Activated T-cell treated with anti-CD3 and anti-CD28 coated beads for 48 hours (primary cell): ENCODE measurements at places on chromosomes 16 and 17.

DNA sequence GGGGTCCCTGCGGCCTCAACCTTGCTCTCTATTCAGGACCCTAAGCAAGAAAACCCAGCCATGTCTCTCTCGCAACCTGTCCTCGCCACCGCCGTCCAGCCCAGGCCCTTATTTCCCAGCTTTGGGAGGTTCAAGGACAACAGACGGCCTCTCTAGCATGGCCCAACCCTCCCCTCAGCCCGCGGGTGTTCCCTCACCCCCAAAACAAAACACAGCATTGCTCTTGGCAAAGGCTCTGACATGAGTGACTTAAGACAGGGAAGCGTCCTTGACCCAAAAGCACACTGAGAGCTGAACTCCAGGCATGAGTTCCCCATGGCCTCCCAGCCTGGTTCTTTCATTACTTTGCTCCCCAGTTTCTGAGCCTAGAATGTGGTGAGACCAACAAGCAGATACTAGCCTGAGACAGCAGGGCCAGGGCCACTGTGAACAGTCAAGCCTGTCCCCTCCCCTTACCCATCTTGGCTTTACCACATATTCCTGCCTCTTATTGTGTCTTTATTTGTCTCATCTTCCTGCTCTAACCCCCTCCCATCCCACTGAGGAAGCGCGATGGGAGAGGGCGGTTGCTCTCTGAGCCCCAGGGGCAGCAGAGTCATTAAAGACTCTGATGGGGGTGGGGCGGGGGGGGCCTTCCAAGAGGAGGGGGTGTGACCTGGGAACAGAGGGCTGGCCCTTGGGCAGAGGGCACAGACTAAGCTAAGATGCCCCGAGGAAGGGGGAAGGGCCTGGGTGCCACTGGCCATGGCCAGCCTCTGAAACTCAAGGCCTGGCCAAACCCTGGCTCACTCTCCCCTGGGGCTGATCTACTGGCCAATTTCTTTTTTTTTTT, 11.8 kb downstream of the SREBF1 start:
- DNase-seq: no peak

DNA sequence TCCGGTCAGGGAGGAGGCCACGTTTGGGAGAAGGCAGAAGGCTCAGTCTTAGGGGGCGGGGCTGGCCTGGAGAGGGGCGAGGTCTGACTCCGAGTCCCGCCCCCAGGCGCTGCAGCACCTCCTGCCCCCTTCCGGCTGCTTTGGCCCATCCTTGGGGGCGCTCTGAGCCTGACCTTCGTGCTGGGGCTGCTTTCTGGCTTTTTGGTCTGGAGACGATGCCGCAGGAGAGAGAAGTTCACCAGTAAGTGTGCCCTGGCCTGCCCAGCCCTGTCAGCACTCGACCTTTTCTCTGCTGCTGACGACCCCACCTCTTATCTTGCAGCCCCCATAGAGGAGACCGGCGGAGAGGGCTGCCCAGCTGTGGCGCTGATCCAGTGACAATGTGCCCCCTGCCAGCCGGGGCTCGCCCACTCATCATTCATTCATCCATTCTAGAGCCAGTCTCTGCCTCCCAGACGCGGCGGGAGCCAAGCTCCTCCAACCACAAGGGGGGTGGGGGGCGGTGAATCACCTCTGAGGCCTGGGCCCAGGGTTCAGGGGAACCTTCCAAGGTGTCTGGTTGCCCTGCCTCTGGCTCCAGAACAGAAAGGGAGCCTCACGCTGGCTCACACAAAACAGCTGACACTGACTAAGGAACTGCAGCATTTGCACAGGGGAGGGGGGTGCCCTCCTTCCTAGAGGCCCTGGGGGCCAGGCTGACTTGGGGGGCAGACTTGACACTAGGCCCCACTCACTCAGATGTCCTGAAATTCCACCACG, 1.5 kb downstream of the TNFRSF12A start:
- DNase-seq: peak; percentile 88

DNA sequence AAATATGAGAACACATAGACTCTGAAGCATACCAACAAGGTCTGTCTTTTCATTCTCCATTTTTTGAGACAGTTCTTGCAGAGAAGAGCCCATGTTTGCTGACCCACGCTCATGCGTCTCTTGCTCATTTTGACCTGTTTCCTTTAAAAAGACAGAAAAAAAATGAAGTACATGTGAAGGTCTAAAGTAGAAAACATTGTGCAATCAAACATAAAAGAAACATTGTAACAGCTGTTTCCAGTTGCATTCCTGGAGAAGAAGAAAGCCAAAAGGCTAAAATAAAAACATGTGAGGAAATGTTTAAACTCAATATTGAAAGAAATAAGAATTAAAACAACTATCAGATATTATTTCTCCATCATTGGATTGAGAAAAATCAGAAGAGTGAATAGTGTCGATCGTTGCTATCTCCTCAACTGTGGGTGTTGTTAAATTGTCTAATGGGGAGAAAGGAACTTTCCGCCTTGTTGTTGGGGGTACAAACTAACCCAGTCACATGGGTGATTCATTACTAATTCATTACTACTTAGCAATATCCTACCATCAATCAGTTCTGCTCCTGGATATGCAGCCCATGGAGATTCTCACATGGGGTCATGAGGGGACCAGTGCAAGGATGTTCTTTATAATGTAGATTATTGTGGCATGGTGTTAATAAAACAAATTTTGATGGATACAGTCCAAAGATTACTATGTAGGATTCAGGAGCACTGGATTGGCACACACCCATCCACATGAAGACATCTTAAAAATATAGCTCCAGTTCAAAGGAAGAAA, 9.5 kb downstream of the ABCA9 start:
- DNase-seq: no peak

GRCh38 chr16:29154676-29155121, 169.8 kb downstream of the LAT start:
- no peak for DNase-seq

DNA sequence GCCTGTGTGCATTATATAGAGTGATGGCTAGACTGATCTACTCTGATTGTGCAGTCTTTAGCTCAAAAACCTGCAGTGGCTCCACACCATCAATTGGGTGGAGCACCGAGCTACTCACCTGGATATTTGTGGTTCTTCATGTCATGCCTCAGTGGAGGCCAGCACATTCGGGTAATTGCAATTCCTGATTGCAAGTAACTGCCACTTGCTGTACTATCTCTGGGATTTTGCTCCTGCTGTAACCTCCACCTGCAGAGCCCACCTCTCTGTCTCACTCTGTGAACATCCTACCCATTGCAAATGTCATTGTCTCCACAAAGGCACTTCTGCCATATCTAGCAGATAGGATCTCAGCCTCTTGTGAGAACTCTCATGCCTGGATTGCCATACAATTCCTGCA, 1.7 kb upstream of the CCL1 start:
- DNase-seq: no peak

DNA sequence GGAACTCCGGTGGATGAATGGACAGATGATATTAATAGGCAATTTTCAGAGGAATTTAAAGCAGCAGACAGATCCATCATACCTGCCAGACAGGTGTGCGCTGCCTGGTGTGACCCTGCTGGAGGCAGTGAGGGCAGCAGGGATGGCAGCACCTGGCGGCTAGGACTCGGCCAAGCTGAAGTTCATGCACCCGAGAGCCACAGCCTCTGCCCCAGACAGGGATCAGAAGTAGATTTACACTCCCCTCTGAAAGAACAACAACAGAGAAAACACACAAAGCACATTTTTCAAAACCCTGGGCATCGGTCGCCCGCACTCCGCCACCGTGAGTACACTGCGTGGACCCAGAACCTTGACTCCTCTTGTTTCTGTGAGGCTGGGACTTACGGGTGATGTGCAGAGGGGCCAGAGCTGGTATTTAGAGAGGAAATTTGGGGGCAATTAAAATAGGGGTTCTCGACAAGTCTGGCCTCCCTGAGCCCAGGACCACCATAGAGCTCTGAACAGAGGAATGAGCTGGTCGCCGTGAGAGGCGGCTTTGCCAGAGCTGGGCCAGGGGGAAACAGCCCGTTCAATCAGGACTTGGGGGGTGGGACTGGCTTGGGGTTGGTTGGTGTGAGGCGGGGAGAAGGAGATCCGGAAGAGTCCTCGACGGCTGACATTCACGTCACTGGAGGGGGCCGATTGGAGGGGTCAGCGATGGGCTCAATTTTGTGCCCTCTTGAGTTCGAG, 101.0 kb downstream of the METRNL start:
- DNase-seq: no peak

GRCh38 chr17:52025236-52025635, 133.3 kb downstream of the CA10 start:
- DNase-seq: no peak

DNA sequence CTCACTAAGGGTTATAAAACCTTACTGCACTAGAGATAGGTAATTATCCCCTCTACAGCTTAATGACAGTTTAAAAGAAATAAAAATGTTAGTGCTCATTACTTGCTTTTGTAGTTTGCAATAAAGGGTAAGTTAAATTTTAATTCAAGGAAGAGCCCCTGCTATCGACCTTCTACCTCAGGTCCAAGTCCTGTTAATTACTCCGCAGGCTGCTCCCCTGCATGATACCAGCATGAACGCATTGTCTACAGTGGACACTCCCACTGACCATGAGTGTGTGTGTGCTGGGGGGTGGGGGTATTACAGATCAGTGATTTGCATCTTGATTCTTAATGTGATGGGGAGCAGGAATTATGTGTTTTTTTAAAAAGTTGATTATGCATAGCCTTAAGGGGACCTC, 103.1 kb downstream of the AATF start:
- no peak for DNase-seq

DNA sequence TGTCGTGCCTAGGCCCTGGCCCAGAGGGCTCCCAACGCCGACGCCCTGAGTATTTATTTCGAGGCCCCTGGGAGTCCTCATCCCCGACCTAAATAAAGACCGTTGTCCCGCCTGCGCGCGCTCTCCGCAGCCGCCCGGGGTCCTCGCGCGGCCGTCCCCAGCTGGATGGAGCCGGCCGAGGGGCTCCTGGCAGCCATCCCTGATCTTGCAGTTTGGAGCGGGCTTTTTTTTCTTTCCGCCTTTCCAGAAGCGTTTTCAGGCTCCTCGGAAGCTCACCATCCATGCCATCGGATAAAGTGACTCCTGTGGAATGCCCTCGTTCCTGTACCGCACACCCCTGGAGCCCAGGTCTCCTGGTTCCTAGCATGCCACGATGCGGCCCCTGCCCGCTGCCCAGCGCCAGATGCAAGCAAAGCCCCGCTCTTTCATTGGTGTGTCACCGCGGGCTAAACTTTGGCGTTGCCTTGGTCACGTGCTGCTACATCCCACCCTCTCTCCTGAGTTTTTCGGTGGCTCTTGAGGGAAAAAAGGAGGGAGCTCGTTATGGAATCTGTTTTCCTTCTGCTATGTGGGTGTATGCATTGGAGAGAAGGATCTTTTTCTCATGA, 716 bp downstream of the TMEM94 start:
- DNase-seq: peak; percentile 12

DNA sequence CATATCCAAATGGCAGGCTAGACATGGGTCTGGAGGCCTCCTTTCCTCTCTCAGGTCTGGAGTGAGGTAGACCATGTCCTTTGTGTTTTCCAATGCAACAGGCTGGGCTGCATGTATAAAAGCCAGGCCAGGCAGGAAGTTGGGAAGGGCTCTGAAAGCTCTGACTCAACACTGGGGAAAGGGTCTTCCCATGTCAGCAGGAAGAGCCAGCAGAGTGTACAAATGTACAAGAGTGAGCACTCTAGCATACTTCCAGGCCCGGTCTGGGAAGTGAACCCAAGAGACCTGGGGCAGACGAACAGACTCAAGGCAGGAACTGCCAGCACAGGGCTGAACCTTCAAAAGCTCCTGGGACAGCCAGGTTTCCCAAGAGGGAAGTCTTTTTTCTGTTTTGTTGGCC, 7.0 kb downstream of the ATPAF2 start:
- DNase-seq: no peak

DNA sequence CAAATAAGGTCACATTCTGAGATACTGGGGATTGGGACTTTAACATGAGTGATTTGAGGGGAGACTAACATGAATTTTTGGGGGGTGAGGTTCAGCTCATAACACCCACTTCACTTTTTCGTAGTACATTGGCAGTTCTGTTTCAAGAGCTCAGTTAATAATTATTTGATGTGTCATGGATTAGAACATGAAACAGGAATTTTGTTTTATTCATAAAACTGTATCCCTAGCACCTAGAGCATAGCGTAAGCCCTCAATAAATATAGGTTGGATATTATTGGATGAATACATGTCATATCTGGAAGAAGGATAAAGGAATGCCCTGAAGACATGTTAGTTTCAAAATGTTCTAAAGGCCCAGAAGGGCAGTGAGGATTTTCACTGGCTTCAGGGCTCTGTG, 119.8 kb downstream of the PRKCA start:
- DNase-seq: no peak

DNA sequence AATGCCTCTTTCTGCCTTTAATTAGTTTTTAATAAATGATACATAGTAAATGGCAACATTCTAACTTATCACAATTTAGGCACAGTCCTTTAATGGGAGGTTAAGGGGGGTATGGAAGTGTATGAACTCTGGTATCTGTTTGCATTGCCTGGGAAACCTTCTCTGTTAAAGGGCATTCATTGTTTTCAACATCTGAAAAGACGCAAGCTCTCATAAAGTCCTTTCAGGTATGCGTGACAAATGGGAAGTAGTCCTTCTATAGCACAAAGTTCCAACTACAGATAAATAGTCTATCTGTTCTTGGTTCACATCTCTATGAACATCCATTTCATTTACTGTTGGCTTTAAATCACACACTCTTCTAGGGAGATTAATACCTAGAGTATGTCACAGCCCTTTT, 298.0 kb upstream of the PMFBP1 start:
- DNase-seq: no peak

DNA sequence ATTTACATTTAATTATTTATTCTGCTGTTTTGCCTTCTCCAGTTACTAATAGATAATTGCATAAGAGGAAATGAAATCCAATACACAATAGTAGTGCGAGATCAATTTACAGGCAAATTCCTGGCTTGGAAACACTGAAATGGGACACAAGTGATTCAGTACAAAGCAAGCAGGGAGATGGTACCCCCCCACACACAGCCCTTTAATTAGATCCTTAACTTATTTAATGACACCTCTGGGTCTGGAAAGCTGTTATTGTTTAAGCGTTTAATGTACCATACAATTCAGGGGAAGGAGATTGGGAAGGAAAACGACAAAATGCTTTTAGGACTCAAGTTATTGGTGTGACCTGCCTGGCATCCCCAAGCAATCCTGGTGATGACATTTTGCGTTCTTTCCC, 318.2 kb downstream of the NPIPA8 start:
- no peak for DNase-seq

- no peak for DNase-seq
Observed at GRCh38 chr17:42997390-42997983, 732 bp upstream of the RPL27 start.
